Right ventricle myocardium superior (tissue), 1 donor: ENCODE measurements at places on chromosomes 3 and 15.

GRCh38 chr3:118991775-118992174, 42.9 kb downstream of the IGSF11 start:
- no peak for DNase-seq

- DNase-seq: no peak
These were observed 3.7 kb upstream of the SLC41A3 start for GRCh38 chr3:126087552-126088175.

- DNase-seq: no peak
These were observed 102.0 kb upstream of the CLSTN2 start for GRCh38 chr3:139832998-139833397.

GRCh38 chr15:88629071-88629470, 7.9 kb downstream of the AEN start:
- no peak for DNase-seq

- no peak for DNase-seq
These were observed 2.4 kb downstream of the BSN start for GRCh38 chr3:49556500-49557275.

- no peak for DNase-seq
These were observed 30.5 kb downstream of the MINDY4B start for GRCh38 chr3:150874666-150875219.
